Memory B cell (primary cell): ENCODE measurements at places on chromosomes 2 and 18.

- no peak overlapping the region for H3K27ac ChIP-seq
- H3K36me3 ChIP-seq = no peaks in the 10 kb centered on the region
- H3K4me1 ChIP-seq = no peaks in the 10 kb centered on the region
- no peak for DNase-seq
- H3K27me3 ChIP-seq = peaks cover 3% of the 10 kb centered on the region
Observed at GRCh38 chr18:5250603-5251002, 44.9 kb downstream of the ZBTB14 start.

- DNase-seq = no peak
- no peaks in the 10 kb centered on the region for H3K27me3 ChIP-seq
- H3K36me3 ChIP-seq = peaks cover 15% of the 10 kb centered on the region
- H3K4me3 ChIP-seq = no peak overlapping the region
Observed at GRCh38 chr2:38016219-38016618, 59.7 kb downstream of the CYP1B1 start.

DNA sequence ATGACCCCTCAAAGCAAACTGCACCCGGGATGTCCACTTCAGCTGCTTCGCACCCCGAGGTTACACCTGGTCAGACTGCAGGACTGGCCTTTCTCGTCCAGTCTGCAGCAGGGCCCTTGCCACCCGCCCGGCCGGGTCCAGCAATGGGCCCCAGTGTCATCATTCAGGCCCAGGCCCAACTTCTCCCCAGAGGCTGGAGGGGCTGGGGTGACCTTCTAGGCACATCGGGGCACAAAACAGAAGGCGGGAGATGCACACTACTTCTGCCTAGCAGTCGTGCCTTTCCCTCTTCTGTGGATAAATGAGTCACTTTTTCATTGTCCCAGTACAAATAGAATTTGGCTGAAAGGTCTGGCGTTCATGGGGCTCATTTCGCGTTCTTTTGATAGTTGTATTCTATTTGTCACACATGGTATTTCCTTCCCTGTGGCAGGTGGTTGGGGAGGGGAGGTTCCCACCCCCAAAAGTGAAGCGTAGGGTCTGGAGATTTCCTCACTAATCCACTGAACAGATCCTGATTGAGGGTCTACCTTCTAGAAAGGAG lies 56.9 kb upstream of the ID2 start:
- H3K27ac ChIP-seq = no peak overlapping the region
- no peak for DNase-seq
- peaks cover 17% of the 10 kb centered on the region for H3K27me3 ChIP-seq
- H3K4me3 ChIP-seq = no peak overlapping the region

- H3K4me1 ChIP-seq = no peaks in the 10 kb centered on the region
- peaks cover 2% of the 10 kb centered on the region for H3K36me3 ChIP-seq
- no peak overlapping the region for H3K27ac ChIP-seq
Observed at GRCh38 chr2:59223742-59224141, 982.6 kb upstream of the FANCL start.

- H3K4me3 ChIP-seq = no peak overlapping the region
- H3K27ac ChIP-seq = no peak overlapping the region
- no peaks in the 10 kb centered on the region for H3K27me3 ChIP-seq
Observed at GRCh38 chr2:54279385-54279784, 23.4 kb upstream of the TSPYL6 start.

GRCh38 chr2:173053043-173053699 lies 22.5 kb upstream of the MAP3K20 start:
- H3K36me3 ChIP-seq = no peaks in the 10 kb centered on the region
- no peak overlapping the region for H3K27ac ChIP-seq
- no peak overlapping the region for H3K4me3 ChIP-seq
- peaks cover 1% of the 10 kb centered on the region for H3K27me3 ChIP-seq
- no peak for DNase-seq

- H3K27me3 ChIP-seq = peaks cover 16% of the 10 kb centered on the region
- no peak overlapping the region for H3K27ac ChIP-seq
- DNase-seq = no peak
- no peak overlapping the region for H3K4me3 ChIP-seq
Observed at GRCh38 chr2:226407135-226407534, 392.5 kb downstream of the IRS1 start.

DNA sequence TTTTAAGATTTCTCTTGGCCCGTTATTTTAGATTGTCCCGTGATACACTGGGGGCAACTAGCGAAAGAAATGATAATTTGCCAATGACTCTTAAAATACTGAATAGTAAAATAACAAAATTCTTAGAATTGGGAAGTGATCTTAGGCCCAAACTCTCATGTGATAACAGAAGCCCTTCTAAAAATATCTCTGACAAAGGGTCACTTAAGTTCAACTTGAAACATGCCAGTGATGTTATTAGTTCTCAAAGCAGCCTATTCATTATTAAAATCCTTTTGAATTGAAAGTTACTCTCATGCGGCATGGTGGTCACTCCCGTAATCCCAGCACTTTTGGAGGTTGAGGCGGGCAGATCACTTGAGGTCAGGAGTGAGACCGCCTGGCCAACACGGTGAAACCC lies 920.9 kb downstream of the NRXN1 start:
- no peaks in the 10 kb centered on the region for H3K27me3 ChIP-seq
- H3K4me3 ChIP-seq = no peak overlapping the region
- DNase-seq = no peak

DNA sequence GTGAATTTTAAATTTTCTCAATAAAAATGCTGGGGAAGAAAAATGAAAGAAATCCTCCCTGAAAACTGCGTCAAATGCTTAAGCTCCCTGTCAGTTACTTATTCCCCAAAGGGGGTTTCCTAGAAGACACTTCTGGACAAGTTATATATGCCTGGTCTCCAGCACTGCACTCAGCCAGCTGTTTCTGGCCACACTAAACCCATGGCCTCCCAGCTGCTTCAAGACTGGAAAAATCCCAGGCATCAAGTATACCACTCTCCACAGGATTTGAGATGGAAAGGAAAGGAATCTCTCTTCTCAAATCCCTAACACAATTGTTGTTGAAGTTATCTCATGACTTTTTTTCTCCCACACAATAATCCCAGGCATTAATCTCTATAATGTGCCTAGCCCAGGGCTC lies 245.7 kb downstream of the NBAS start:
- H3K4me1 ChIP-seq = peaks cover 21% of the 10 kb centered on the region
- no peak overlapping the region for H3K27ac ChIP-seq
- DNase-seq = no peak
- H3K36me3 ChIP-seq = peaks cover 47% of the 10 kb centered on the region
- no peaks in the 10 kb centered on the region for H3K27me3 ChIP-seq
- no peak overlapping the region for H3K4me3 ChIP-seq

GRCh38 chr2:98901291-98901690 lies 34.7 kb downstream of the CRACDL start:
- H3K4me3 ChIP-seq = no peak overlapping the region
- no peaks in the 10 kb centered on the region for H3K4me1 ChIP-seq
- H3K27ac ChIP-seq = no peak overlapping the region
- H3K36me3 ChIP-seq = no peaks in the 10 kb centered on the region

- DNase-seq = no peak
- H3K27ac ChIP-seq = no peak overlapping the region
- H3K4me3 ChIP-seq = no peak overlapping the region
- H3K27me3 ChIP-seq = peaks cover 13% of the 10 kb centered on the region
- H3K4me1 ChIP-seq = peaks cover 13% of the 10 kb centered on the region
Observed at GRCh38 chr18:76487070-76487469, 8.0 kb downstream of the ZNF516 start.

GRCh38 chr2:28432362-28432761 lies 39.7 kb downstream of the FOSL2 start:
- no peaks in the 10 kb centered on the region for H3K36me3 ChIP-seq
- no peaks in the 10 kb centered on the region for H3K4me1 ChIP-seq
- H3K27ac ChIP-seq = no peak overlapping the region
- DNase-seq = no peak

GRCh38 chr2:195929531-195929930 lies 139.1 kb downstream of the DNAH7 start:
- H3K4me3 ChIP-seq = no peak overlapping the region
- H3K27me3 ChIP-seq = no peaks in the 10 kb centered on the region
- no peaks in the 10 kb centered on the region for H3K36me3 ChIP-seq
- DNase-seq = no peak
- no peaks in the 10 kb centered on the region for H3K4me1 ChIP-seq
- H3K27ac ChIP-seq = no peak overlapping the region

GRCh38 chr2:134206031-134206430 lies 47.8 kb upstream of the MGAT5 start:
- H3K4me1 ChIP-seq = peaks cover 25% of the 10 kb centered on the region
- H3K27ac ChIP-seq = no peak overlapping the region
- H3K27me3 ChIP-seq = no peaks in the 10 kb centered on the region
- H3K4me3 ChIP-seq = no peak overlapping the region
- peaks cover 2% of the 10 kb centered on the region for H3K36me3 ChIP-seq

DNA sequence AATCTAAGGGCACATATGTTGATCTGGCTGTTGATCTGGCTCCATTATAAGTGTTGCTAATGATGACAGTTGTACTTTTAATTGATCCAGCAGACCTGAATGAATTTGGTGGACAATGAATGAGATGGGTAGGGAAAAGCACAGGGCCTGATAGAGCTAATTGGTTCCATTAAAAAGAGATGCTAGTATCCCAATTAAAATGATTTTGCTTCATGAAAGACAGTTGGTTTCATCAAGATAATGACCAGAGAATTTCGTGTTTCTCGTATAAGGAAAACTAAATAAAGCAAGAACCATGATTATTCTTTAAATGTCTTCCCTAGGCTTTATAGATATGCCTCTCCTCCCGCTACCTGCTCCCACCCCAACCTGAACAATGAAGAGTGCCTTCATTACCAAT lies 108.6 kb upstream of the LRRTM1 start:
- H3K27ac ChIP-seq = no peak overlapping the region
- no peak for DNase-seq
- H3K4me1 ChIP-seq = no peaks in the 10 kb centered on the region
- H3K27me3 ChIP-seq = no peaks in the 10 kb centered on the region

DNA sequence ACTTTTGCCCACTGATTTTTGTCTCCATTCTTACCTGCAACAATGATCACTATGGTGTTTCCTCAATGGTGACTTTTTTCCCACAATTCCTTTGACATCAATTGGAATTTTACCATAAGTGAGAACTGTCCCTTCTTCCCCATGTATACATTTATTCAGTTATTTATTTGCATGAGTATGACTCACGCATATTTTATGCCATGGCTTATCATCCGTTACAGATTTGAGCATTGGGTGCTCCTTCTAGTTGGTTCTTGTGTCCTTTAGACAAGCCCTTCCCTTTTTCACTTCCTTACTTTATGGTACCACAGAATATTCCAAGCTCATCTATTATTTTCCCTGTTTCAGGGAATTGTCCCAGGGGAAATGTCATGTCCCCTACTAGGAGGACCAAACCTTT lies 7.6 kb downstream of the COX5B start:
- H3K4me3 ChIP-seq = no peak overlapping the region
- no peak overlapping the region for H3K27ac ChIP-seq
- H3K27me3 ChIP-seq = no peaks in the 10 kb centered on the region
- no peak for DNase-seq

DNA sequence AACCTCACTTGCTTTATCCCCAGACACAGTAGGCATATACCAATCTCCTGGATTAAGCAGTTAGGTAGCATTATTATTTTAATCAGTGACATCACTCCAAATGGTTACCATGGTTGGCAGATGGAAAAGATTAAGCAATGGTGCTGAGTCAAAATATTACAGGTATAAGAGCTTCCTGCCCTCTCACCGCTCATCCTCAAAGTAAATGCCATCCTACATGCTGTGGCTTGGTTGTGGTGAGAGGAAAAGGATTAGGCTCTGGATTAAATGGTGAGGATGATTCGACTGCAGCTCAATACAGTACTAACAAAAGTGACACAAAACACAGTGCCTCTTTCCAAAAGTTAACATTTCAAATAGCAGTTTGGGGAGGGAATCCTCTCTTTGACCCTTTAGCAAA lies 108.9 kb upstream of the ACAA2 start:
- no peak for DNase-seq
- peaks cover 2% of the 10 kb centered on the region for H3K36me3 ChIP-seq
- H3K27ac ChIP-seq = no peak overlapping the region
- H3K27me3 ChIP-seq = peaks cover 18% of the 10 kb centered on the region
- peaks cover 3% of the 10 kb centered on the region for H3K4me1 ChIP-seq

- no peaks in the 10 kb centered on the region for H3K4me1 ChIP-seq
- peaks cover 26% of the 10 kb centered on the region for H3K27me3 ChIP-seq
- no peak overlapping the region for H3K4me3 ChIP-seq
- peaks cover 6% of the 10 kb centered on the region for H3K36me3 ChIP-seq
- H3K27ac ChIP-seq = no peak overlapping the region
- no peak for DNase-seq
Observed at GRCh38 chr2:232473467-232473890, 14.2 kb downstream of the ECEL1 start.

DNA sequence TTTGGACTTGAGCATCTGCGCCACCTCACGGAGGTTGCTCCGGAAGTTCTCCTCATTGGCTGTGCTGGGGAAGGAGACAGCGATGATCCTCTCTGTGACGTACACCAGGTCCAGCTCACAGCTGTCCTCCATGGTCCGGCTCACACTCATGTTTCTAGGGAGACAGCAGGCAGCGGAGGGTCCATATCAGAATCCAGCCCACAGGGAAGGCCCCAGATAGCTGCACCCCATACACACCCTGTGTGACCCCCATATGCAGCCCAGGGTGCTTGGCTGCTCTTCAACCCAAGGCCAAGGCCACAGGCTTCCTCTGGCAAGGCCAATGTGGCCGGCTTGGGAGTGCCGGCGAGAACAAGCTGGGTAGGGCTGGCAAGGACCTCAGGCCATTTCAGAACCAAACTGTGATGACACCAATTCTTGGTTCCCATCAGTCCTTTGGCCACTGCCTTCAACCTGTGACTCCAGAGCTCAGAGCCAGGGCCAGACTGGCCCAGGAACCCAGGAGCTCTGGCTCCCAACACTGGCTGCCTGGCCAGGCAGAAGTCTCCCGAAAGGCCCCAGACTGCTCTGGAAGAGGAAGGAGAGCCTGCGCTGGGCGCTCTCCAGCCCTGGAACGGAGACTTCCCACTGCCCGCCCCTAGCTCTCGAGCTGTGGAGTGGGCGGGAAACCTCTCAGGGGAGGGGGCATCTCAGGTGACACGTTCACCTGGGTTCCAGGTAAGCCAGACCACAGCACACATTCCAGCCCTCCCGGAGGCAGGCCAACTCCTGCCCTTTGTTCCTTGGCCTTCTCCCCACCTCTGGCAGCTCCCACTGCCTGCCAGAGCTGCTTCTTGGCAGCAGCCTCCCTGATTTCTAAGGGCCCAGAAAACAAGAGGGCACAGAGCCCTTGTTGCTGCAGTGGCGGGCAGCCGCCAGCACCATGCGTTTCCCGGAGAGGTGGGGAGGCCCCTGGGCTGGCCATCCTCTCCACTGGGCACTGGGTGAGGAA lies 104.7 kb downstream of the TNS1 start:
- H3K4me3 ChIP-seq = no peak overlapping the region
- no peak overlapping the region for H3K27ac ChIP-seq
- no peaks in the 10 kb centered on the region for H3K36me3 ChIP-seq
- H3K4me1 ChIP-seq = no peaks in the 10 kb centered on the region
- DNase-seq = no peak

- no peak for DNase-seq
- H3K27ac ChIP-seq = no peak overlapping the region
Observed at GRCh38 chr2:175744000-175744399, 258.1 kb downstream of the LNPK start.

GRCh38 chr2:56444339-56444738 lies 260.5 kb downstream of the CCDC85A start:
- H3K4me1 ChIP-seq = no peaks in the 10 kb centered on the region
- no peak overlapping the region for H3K4me3 ChIP-seq
- H3K27ac ChIP-seq = no peak overlapping the region
- H3K27me3 ChIP-seq = no peaks in the 10 kb centered on the region

- no peaks in the 10 kb centered on the region for H3K36me3 ChIP-seq
- DNase-seq = no peak
- H3K4me1 ChIP-seq = peaks cover 16% of the 10 kb centered on the region
- H3K27me3 ChIP-seq = peaks cover 51% of the 10 kb centered on the region
- no peak overlapping the region for H3K27ac ChIP-seq
Observed at GRCh38 chr2:218857371-218858137, 2.1 kb upstream of the WNT6 start.
